ENCODE measurements at places on chromosomes 7 and 10.

DNA sequence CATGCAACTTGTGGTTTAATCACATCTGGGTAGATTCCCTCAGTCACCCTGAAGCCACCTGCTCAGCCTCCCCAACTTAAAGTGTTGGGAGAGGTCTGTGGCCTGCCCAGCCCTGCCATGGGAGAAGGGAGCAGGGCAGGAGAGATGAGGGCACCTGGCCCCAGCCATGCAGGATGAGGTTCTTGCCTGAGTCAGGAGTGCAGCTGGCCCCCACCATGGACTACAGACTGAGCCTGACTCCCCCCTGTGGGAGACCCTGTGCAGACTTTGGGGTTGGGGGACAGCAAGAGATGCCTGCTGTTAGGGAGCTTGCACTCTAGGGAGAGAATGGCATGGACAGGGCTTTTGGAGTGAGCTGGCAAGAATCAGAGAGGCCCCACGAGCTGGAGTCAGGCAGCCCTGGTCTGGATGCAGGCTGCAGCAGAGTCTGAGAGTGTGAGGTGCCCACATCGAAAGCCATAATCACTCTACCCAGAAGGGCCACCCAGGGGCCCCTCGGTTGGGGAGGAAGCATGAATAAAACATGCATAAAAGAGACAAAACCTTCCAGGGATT, 34.7 kb upstream of the DPYSL4 start:
- no peak for DNase-seq

GRCh38 chr7:27189997-27190748, 5.1 kb upstream of the HOXA11 start:
- no peak for DNase-seq

DNA sequence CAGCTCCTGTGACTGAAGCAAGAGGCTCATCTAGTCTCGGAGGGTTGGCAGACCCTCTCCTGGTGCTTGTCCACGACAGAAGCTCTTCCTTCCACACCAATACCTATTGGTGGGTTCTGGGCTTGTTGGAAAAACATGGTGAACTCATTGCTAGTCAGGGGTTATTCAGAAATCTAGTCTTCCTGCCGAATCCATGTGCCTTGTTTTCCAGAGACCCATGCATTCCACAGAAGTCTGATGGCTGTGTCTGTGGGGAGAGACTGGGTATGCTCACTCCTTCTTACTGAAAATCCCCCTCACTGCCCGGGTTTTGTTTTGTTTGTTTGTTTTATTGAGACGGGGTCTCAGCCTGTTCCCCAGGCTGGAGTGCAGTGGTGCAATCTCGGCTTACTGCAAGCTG, 138.3 kb downstream of the DNAJB6 start:
- DNase-seq = no peak

GRCh38 chr10:91617072-91617609, 15.7 kb downstream of the PPP1R3C start:
- no peak for DNase-seq

DNA sequence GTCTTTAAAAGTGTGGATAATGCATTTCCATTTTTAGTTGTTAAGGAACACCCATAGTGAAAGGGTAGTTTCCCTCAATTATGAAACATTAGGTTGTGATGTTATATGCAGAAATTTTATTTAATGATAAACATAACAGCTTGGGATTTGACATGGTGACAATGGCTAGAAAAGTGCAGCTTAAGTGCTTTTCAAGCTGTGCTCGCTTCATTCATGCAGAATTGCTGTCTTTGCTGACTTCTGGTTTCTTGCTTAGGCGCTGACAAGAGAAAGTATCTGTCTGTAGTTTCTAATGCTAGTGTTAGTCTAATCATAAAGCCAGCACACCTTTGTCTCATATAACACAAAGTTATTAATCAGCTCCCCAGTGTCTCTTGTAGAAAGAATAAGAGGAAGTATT, 170.0 kb downstream of the ARL5B start:
- DNase-seq = no peak

GRCh38 chr7:8133188-8133848, 128.6 kb downstream of the ICA1 start:
- no peak for DNase-seq

DNA sequence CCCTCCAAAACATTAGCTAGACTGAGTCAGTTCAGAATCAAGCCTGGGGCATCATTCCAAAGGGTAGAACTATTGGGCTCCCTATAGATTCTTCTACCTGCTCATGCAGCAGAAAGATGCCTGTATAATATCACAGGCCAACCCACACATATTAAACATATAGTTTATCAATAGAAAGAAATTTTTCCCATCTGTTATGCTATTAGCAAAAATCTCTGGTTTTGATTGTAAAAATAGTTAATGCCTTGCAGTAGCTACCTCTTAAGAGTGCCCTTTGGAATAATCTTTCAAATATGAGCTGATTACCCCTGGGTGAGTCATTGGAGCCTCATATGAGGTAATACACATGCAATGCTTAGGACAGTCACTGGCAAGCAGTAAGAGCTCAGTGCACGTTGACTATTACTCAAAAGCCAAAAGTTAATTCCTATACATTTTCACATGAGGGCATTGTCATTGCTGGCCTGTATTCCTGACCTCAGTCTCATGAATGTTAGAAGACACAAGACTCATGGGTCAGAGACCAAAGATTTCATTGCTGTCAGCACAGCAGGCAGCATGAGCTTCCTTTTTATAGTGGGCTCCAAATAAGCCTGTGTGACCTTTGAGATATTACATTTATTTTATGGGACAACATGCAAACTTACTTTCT, 180.0 kb downstream of the FGFR2 start:
- no peak for DNase-seq

GRCh38 chr10:12949248-12949647, 52.3 kb downstream of the CCDC3 start:
- no peak for DNase-seq

GRCh38 chr10:59133841-59134593, 42.4 kb upstream of the PHYHIPL start:
- no peak for DNase-seq

DNA sequence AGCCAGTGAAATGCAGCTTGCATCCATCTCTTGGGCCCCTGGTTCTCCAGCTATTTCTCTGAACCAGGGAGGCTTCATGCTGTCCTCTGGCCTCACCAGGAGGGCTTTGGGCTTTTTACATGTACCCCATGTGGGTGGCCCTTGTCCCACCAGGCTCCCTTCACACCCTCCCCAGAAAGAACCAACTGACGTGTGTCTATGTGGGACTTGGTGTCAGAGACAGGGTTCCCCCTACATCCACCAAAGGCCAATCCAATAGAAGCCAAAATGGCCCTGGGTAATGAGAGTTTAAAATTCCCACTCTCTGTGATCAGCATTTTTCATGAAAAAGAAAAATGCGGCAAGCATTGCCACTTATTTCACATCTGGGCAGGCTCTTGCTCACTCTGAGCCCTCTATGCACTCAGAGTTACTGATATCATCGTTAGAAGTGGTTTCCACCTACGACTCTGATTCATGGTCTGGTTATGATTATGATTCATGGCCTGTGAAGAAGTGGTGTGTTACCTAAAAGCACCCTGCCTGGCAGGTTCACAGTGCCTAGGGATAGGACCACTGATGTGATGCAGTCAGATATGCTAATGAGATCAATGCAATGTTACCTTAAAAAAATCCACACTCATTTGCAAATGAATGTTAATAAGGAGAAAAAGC, 133.5 kb downstream of the BUB3 start:
- DNase-seq = no peak
